ENCODE measurements at places on chromosomes 2 and 18.

GRCh38 chr2:153519257-153519875 is 40.8 kb upstream of the RPRM start:
- DNase-seq = peak; percentile 81

DNA sequence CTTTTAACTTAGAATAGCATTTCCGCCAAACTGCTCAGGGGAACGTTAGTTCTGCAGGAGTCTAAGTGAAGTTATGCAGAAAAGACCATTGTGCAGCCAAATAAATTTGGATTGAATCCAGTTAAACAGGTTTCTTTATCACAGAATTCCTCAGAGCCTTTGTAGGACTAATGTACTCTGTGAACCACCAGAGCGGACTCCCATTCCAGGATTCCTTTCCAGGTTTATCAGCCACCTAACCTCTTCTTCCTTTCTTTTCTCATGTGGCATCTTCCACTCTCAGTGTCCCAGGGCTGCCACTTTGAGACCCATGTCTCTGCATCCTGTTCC is 350.4 kb downstream of the TSN start:
- no peak for DNase-seq

DNA sequence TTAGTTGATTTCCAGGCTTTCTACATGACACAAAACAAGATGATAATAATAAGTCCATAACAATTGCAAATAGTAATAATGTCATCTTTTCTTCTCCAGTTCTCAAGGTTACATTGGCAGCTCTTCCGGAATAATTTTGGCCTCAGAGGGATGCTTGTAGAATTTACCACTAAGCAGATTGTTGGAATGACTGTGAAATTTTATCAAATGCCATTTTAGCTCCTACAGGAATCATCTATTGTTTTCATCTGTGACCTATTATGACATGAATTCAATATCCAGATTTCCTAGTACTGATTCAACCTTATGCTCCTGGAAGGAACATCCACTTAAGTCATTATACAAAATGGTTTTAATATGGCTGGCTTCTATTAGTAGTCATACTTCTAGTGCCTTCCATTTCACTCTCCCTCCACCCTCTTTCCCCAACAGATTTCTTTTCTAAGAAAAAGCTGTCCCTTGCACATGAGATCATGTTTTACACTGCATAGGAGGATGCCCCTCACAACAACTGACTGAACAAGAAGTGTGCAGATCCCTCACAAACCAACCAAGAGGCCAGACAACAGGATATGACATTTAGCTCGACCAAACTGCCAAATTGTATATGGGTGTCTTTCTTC is 200.0 kb downstream of the DNER start:
- no peak for DNase-seq

- no peak for DNase-seq
Measured at GRCh38 chr2:234917211-234917975, 34.4 kb upstream of the SH3BP4 start.

GRCh38 chr2:201932511-201932910 is 101.1 kb upstream of the FZD7 start:
- DNase-seq = no peak

DNA sequence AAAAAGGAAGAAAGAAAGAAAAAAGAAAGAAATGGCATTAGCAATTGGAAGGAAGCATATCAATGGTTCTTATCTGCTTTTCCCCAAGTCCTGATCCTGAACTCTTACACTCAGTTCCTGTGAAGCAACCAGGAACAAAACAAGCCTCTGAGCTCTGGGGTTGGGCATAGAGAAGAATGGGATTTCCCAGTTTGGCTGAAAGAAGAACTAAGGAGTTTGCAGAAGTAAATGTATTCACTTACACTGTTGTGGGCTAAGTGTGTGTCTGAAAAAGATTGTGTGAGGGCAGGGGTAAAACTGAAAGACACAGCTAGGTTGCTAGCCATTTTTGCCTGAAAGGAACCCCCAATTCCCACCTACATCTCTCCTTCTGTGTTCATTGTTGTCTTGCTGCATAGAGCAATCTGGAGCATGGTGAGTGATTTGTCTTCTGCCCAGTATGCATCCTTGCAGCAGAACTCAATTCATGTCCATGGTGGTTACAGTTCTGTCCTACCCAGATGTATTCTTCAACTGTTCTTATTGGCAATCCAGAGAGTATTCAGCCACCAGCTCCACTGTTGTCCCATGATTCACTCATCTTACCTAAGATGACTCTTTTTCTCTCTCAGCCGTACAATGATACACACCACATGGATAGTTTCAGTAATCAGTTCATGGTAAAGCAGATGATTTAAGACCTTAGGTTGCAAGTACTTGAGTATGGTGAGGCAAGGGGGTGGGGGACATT is 348.7 kb downstream of the ARHGAP15 start:
- DNase-seq = no peak

DNA sequence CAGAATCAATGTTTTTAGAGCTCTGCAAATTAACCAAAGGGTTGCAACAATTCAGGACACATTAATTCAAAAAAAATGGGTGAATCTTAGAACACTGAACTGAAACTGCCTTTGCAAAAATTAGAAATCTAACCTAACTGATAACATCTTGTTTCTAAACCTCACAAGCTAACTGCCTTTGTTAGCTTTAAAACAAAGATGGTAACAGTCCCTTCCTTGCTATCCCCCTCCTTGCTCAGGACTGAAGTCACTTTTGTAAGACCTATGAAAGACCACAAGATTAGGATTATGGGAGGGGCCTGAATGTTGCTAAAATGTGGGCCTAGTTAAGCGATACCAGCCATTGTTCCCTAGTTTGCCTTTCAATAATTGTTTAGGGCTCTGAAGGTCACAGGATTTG is 44.9 kb upstream of the LONRF2 start:
- DNase-seq = no peak

GRCh38 chr2:98142106-98142791 is 55.3 kb downstream of the VWA3B start:
- DNase-seq = no peak

- DNase-seq = no peak
Measured at GRCh38 chr2:207682557-207682956, 28.9 kb upstream of the CCNYL1 start.

DNA sequence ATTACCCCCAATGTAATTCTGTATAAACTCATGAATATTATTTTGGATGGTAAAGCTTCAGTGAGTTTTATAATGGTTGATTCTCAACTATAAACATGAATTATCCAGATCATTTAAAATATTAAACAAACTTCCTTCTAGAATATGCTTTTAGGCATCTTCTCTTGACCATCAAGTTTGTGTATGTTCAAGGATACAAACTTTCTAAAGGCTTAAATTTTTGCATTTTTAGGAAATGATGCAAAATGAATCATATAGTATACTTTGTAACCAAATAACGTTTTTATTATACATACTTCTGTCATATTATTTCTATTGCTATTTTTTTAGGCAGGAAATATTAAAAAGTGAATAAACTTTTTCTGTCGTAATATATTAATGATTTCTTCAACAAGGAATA is 62.8 kb downstream of the OSBPL6 start:
- no peak for DNase-seq

DNA sequence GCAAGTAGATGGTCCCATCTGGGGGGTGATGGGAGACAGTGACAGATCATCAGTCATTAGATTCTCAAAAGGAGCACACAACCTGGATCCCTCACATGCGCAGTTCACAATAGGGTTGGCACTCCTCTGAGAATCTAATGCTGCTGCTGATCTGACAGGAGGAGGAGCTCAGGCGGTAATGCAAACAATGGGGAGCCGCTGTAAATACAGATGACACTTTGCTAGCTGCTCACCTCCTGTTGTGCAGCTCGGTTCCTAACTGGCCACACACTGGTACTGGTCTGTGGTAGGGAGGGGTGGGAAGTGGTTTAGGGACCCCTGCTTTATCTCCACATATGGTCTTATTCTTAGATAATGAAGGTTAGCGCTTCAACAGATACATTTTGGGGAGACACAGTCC is 506.6 kb downstream of the PLCL1 start:
- DNase-seq = no peak

DNA sequence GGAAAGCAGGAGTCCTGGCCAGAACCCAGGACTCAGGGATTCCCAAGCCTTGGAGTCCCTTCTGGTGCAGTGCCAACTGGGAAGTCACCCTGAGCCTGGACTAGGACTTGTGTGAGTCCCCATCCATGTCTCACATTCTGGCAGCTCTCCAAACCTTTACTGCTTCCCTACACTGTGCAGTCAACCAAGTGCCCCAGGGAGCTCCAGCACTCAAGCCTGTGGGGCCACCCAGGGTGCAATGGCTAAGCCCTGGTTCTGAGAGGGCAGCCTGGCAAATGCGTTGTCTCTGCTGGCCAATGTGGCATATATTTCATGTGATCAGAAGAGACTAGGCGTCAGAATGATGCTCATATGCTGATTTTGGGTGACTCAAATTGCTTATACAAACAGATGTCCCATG is 223.4 kb downstream of the SP3 start:
- DNase-seq = no peak

GRCh38 chr18:63182310-63182772 is 137.2 kb downstream of the BCL2 start:
- no peak for DNase-seq

GRCh38 chr2:104340162-104340561 is 513.8 kb upstream of the POU3F3 start:
- DNase-seq = no peak

DNA sequence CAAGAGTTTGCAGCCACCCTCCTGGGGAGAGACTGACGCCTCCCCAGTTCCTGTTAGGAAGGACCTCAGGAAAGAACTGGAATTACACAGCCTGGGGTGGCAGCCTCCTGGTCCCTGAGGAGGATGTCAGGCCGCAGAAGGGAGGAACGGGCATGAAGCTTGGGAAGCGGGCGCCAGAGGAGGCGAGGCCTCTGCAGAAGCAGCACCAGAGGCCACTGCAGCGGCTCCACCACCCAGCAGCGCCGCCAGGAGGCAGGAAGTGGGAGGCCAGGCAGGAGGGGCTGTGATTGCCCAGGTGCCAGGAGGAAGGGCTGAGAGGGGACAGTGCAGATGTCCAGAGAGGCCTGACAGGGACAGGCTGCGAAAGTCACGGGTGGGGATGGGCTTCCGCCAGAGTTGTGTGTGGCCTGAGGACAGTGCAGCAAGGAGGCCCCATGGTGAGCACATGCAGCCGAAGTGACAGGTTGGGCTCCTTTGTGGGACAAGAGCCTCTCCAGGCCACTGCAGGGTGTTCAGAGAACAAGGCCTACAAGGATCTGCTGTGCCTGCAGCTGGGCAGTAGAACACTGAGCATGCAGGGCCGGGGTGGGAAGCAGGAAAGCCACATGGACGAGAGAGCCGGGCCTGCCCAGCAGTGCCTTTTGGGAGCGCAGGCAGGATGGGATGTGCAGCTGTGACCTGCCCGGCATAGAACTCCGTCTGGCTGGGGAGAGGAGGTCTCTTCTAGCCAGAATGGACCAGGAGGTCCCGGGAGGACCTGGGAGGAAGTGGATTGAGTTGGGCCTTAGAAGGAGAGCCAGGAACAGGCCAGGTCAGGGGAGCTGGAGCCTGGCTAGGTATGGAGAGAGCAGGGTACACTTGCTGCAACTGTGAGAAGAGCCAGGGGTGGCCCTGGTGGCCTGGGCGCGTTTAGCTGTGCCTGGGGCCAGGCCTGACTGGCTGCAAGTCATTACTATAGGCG is 39.1 kb upstream of the ALPP start:
- DNase-seq = peak; percentile 89

DNA sequence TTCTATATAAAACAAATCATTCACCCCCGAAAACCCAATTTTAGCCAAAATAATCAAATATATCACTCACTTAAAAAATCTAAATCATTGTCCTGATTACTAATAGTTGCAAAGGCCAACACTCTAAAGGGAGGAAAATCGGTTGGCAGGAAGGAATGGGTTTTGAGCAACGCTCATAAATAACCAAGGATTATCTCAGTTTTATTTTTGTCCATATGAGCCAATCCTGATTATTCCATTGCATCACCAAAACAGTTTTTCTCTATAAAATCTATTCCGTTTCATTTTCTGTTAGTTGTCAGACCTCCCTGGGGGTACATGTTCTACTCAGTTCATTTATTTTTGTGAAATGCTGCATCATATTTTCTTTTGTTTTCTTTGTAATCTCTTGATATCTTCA is 174.1 kb downstream of the LRATD1 start:
- DNase-seq = no peak

DNA sequence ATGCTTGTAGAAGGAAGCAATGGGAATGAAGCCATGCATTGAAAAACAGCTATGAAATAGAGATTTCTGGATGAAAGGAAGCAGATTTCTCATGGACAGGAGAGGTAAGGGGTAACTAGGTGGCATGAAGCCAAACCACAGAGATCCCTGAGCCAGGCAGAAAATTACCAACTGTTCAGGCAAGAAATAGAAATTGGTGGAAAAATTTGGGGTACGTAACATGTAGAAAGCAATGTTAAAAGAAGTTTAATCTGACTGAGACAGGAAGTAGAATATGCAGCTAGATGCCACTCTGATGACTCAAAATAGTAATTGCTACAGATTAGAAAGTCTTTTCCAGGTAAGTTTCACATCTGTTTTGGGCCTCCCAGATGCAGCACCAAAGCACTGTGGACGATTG is 928.5 kb upstream of the CELF4 start:
- no peak for DNase-seq

GRCh38 chr2:18891600-18892345 is 302.4 kb upstream of the NT5C1B start:
- no peak for DNase-seq

- no peak for DNase-seq
Measured at GRCh38 chr2:161384864-161385263, 31.2 kb upstream of the TBR1 start.

DNA sequence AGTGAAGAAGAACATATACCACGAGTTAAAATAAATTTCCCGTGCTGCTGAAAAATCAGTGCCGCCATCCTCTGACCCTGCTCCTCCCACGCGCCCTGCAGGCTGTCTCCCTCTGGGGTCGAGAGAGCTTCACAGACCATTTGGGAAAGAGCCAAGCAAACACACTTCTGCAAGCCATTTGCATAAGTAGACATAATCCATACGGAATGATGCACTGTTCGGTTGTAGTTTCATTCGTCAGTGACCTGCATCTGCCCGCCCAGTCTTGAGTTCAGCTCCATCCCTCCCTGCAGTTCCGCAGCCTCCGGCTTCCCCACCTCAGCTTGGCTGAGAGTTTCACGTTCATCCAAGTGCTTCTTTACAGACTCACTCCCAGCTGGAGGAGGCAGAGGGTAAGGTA is 69.6 kb downstream of the TRAPPC12 start:
- DNase-seq = peak; percentile 20

- DNase-seq = no peak
Measured at GRCh38 chr18:50458366-50458765, 83.5 kb downstream of the SKA1 start.

GRCh38 chr2:162106146-162106551 is 32.1 kb upstream of the DPP4 start:
- no peak for DNase-seq

DNA sequence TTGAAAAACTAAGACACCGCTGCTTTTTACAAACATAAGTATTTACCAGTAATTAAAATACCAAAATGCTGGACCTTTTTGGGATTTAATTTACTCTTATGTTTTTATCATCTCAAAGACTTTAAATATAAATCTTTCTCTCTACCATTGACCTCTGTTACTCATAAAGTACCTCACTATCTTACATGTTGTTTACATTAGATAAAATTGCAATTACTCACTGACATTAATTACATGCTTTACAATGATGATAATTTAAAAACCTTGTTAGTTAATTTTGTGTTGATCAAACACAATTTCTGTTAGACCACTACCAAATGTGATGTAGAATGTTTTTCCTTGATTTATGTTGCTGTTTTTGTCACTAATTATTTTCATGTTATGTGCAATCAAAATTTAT is 139.5 kb downstream of the PTH2R start:
- DNase-seq = no peak

GRCh38 chr2:128486640-128487375 is 168.1 kb upstream of the HS6ST1 start:
- DNase-seq = peak; percentile 40

- no peak for DNase-seq
Measured at GRCh38 chr2:167438206-167438605, 549.9 kb downstream of the XIRP2 start.

GRCh38 chr2:83068714-83069113 is 1390.4 kb downstream of the SUCLG1 start:
- DNase-seq = no peak

All from H1 (cell line).